ENCODE measurements at places on chromosomes 7 and 10.

DNA sequence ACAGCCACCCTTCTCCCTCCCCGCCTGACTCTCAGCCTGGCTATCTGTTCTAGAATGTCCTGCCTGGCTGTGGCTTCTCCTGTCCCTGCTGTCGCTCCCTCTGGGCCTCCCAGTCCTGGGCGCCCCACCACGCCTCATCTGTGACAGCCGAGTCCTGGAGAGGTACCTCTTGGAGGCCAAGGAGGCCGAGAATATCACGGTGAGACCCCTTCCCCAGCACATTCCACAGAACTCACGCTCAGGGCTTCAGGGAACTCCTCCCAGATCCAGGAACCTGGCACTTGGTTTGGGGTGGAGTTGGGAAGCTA is 1.2 kb downstream of the EPO start:
- H3K4me1 ChIP-seq, result peaks cover 4% of the 10 kb centered on the region
- H3K36me3 ChIP-seq, result no peaks in the 10 kb centered on the region
- no peak for DNase-seq
- no peak overlapping the region for H3K4me3 ChIP-seq
- H3K27me3 ChIP-seq, result peaks cover 22% of the 10 kb centered on the region
- H3K27ac ChIP-seq, result no peak overlapping the region

- H3K27me3 ChIP-seq, result peaks cover 5% of the 10 kb centered on the region
- no peak overlapping the region for H3K27ac ChIP-seq
- H3K4me1 ChIP-seq, result no peaks in the 10 kb centered on the region
- DNase-seq, result no peak
Observed at GRCh38 chr10:59945590-59945989, 39.2 kb upstream of the CCDC6 start.

GRCh38 chr10:48456361-48456804 is 148.5 kb downstream of the ARHGAP22 start:
- H3K27me3 ChIP-seq, result no peaks in the 10 kb centered on the region
- no peak overlapping the region for H3K4me3 ChIP-seq
- no peaks in the 10 kb centered on the region for H3K36me3 ChIP-seq
- peak; percentile 81 for DNase-seq
- no peaks in the 10 kb centered on the region for H3K4me1 ChIP-seq

DNA sequence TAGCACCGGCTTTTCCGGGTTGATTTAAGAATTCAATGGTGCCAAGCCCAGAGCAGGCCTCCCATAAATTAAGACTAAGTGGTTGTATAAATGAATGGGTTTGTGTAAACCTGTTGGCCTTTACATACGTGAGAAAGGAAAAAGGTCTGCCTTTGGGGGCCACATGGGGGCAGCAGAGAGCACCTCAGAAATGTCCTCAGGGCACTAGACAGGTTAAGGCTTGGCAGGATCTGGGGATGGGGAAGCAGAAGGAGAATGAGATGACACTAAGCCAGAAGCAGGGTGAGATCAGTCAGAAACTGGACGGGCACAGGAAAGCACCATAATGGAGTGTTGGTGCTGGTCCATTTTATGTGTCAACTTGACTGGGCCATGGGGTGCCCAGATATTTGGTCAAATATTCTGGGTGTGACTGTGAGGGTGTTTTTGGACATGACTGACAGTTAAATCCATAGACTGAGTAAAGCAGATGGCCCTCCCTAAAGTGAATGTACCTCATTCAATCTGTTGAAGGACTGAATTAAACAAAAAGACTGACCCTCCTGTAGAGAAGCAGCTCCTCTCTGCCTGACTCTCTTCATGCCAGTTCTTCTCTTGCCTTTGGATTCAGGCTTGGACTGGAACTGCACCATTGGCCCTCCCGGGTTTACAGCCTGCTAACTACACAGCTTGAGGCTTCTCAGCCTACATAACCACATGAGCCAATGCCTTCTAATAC is 58.9 kb downstream of the FRMPD2 start:
- peak; percentile 23 for DNase-seq
- H3K27ac ChIP-seq, result no peak overlapping the region
- no peak overlapping the region for H3K4me3 ChIP-seq
- no peaks in the 10 kb centered on the region for H3K4me1 ChIP-seq
- no peaks in the 10 kb centered on the region for H3K36me3 ChIP-seq

GRCh38 chr10:131494451-131494850 is 182.9 kb upstream of the TCERG1L start:
- no peak overlapping the region for H3K27ac ChIP-seq
- no peaks in the 10 kb centered on the region for H3K4me1 ChIP-seq
- H3K4me3 ChIP-seq, result no peak overlapping the region
- H3K27me3 ChIP-seq, result no peaks in the 10 kb centered on the region
- no peak for DNase-seq
- H3K36me3 ChIP-seq, result no peaks in the 10 kb centered on the region

- peak overlapping the region; percentile 75 for H3K27ac ChIP-seq
- H3K4me1 ChIP-seq, result peaks cover 19% of the 10 kb centered on the region
- H3K27me3 ChIP-seq, result peaks cover 26% of the 10 kb centered on the region
- peak overlapping the region; percentile 41 for H3K4me3 ChIP-seq
- DNase-seq, result peak; percentile 44
Observed at GRCh38 chr10:24207781-24208611, 942 bp upstream of the KIAA1217 start.

Data from left lung (tissue), 14 donors.